ENCODE measurements at places on chromosomes 7 and 10.
A peak's percentile ranks its signal among the peaks of the same experiment; 100 is the strongest.

DNA sequence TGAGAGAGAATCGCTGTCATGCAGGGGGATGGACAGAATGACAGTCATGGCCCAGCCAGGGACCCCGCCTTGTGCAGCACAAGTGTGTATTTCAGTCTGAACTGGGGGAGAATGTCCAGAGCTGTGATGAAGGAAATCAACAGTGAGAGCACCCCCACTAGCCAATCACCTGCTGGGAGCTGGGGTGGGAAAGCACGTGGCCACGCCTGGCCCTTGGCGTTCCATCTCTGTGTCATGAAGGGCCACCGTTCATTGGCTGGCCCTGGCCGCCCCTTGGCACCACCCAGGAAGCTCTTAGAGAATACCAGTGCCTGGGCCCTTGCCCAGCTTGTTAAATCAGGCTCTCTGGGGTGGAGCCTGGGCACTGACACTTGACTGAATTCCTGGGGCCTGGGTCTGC, 22.8 kb downstream of the GRID1 start:
- DNase-seq: no peak

- DNase-seq: no peak
Observed at GRCh38 chr10:116752563-116752962, 10.2 kb upstream of the HSPA12A start.

DNA sequence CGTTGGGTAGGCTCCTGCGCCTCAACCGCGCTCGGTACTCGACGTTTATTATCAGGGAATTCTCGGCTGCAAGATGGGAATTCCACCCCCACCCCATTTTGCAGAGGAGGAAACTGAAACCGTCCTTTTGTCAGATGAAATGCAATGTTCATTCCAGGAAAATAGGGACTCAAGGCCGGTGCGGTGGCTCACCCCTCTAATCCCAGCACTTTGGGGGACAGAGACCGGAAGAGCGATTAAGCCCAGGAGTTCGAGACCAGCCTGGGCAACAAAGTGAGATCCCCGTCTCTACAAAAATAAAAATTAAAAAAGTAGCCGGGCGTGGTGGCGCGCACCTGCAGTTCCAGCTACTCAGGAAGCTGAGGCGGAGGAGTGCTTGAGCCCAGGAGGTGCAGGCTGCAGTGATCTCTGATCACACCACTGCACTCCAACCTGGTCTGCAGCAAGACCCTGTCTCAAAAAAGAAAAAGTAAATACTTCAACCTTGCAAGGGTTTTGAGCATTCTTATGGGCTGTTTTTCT, 720 bp upstream of the RFC2 start:
- DNase-seq: no peak

GRCh38 chr10:129328546-129328945, 138.5 kb upstream of the MGMT start:
- DNase-seq: no peak

GRCh38 chr7:127876393-127876792, 154.8 kb downstream of the LRRC4 start:
- DNase-seq: no peak

- peak; percentile 32 for DNase-seq
Observed at GRCh38 chr7:131110297-131111080, 217.2 kb upstream of the MKLN1 start.

DNA sequence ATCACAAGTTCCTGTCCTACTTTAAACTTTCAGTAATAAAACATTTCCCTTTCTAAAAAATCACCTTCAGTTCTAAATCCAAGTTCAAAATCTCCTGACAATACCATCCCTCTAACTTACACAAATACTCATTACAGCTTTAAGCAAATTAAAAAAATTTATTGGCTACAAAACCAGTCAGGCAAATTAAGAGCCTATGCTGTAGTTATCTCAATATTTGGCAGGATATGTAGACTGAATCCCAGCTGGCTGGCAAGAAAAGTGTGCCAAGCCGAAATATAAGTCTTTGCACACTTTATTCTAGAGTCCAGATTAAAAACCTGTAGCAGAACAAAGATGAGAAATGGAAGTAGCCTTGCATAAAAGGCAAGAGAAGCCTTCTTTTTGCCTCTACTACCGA, 9.5 kb downstream of the WAPL start:
- DNase-seq: no peak

- no peak for DNase-seq
Observed at GRCh38 chr10:79905322-79906314, 43.3 kb downstream of the SFTPD start.

GRCh38 chr7:141976524-141977245, 3.1 kb upstream of the TAS2R38 start:
- DNase-seq: no peak

- no peak for DNase-seq
Observed at GRCh38 chr10:33579996-33580395, 245.5 kb upstream of the NRP1 start.

DNA sequence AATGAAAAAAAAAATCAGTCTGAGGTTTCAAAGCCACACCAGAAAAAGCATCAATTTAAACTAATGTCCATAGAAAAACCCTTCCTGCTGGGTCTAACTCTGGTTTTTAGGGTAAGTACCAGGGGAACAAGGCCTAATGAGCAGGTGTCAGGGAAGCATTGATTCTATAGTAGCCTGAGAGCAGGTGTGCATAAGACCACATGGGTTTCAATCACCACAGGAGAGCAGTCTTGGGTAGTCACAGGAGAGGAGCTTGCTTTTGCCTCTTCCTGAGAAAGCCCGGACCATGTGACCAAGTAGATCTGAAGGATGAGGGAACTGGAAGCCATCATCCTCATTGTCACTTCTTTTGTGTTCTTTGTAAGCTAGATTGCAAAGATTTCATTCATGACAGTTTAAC, 66.3 kb upstream of the AGK start:
- no peak for DNase-seq

GRCh38 chr7:55527307-55527706, 45.0 kb downstream of the VOPP1 start:
- peak; percentile 34 for DNase-seq

DNA sequence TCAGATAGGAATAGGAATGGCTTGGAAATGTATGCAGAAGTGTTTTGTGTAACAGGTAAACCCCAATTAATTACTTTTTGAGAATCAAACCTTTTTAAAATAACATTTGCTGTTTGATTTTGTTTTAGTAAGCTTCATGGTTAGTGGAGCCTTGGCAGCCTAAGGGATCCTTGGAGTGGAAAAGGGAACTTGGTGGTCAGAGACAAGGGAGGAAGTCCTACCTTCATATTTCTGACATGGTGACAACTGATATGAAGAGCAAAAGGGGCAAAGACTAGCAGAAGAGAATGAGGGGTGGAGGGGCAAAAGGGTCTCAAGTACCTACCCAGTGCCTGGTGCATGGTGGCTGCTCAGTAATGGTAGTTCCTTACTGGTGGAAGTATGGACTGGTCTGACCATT, 32.3 kb downstream of the AHCYL2 start:
- no peak for DNase-seq

DNA sequence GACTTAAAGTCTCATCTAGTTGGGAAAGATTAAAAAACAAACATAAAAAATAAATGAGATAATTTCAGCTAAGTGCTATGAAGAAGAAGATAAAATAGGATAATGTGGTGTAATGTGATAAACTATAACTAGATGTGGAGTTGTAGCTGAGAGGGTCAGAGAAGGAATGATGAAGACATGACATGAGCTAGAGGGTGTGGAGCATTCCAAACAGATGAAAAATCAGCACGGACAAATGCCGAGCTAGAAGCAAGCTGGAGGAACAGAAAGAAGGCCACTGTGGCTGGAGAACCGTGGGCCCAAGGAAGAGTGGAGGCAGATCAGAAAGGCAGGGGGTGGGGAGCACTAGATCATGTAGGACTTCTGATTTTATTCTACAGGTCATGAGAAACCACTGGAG, 70.6 kb downstream of the CDK6 start:
- no peak for DNase-seq

- no peak for DNase-seq
Observed at GRCh38 chr7:1260244-1260635, 27.6 kb downstream of the UNCX start.

DNA sequence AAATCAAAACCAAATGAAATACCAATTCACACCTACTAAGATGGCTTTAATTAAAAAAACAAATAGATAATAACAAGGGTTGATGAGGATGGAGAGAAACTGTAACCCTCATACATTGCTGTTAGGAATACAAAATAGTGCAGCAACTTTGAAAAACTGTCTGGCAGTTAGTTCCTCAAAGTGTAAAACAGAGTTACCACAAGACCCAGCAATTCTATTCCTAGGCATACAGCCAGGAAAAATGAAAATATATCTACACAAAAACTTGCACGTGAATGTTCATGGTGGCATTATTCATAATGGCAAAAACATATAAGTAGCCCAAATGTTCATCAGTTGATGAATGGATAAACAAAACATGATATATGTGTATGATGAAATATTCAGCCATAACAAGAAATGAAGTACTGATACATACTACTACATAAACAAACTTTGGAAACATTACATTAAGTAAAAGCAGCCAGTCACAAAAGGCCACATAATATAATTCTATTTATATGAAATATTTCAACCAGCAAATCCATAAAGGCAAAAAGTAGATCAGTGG, 83.5 kb downstream of the BRAF start:
- no peak for DNase-seq

- no peak for DNase-seq
Observed at GRCh38 chr10:31962826-31963588, 34.4 kb upstream of the ARHGAP12 start.

- DNase-seq: no peak
Observed at GRCh38 chr7:13829231-13829630, 160.2 kb downstream of the ETV1 start.

DNA sequence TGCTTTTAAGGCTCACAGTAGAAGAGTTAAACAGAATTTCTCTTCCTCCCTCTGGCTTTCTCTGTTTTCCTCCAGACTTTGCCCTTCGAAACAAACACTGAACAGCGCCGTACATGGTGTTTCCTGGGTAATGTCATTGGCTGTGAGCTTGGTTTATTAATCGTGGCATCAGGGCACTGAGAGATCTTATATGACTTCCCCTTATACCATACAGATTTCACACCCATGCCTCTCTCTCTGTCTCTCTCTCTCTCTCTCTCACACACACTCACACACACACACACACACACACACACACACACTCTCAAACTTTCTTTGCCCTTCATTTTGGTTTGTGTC, 195.5 kb downstream of the CREB5 start:
- no peak for DNase-seq

GRCh38 chr10:30413996-30414576, 19.9 kb upstream of the MAP3K8 start:
- no peak for DNase-seq

- no peak for DNase-seq
Observed at GRCh38 chr10:2251631-2252030, 514.3 kb upstream of the ADARB2 start.

- no peak for DNase-seq
Observed at GRCh38 chr7:42202601-42203000, 34.4 kb downstream of the GLI3 start.

- DNase-seq: no peak
Observed at GRCh38 chr10:98456686-98457482, 10.1 kb upstream of the HPS1 start.

DNA sequence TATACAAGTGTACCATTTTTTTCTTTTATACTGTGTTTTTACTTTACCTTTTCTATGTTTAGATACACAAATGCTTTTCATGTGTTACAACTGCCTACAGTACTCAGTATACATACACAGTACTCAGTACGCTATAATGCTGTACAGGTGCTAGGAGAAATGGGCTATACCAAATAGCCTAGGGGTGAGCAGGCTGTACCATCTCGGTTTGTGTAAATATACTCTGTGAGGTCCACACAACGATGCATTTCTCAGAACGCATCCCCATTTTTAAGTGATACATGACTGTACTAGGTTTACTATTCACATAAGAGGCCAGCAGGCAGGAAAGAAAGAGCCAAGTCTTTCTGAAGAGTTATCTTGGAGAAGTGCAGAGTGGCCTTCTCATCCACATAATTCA, 426.4 kb upstream of the MTPN start:
- DNase-seq: no peak

GRCh38 chr10:71968553-71969474, 4.6 kb downstream of the CHST3 start:
- DNase-seq: no peak

DNA sequence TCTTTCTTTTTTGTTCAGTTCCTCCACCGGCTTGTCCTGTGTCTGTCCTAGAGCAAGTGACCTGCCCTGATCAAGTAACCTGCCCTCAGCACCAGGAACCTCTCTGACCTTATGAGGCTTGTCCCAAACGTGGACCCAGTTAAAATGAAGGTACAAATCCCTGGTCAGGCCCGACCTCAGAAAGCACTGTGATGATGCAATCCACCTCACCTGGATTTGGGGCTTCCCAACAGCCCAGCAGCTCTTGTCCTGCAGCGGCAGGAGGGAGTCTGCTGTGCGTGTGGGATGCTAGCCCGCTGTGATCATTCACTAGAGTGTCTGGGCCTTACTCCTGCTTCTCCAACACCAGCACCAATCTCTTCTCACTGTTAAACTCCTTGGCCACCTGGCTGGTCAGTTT, 11.2 kb downstream of the COL17A1 start:
- no peak for DNase-seq

DNA sequence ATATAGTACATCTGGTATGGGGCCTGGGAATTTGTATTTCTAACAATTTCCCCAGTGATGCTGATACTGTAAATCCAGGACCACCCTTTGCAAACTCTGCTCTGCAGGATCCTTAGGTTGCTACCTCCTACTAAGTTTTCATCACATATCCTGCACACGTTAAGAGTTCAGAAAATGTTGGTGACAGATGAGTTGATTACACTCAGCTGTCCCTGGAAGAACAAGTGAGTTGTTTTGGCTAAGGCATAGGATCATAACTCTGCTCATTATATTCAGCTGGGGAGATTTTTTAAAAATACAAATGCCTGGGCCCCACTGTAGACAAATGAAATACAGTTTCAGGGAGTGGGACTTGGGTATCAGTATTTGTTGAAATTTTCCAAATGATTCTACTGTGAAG, 274.6 kb upstream of the HABP2 start:
- DNase-seq: no peak

- peak; percentile 30 for DNase-seq
Observed at GRCh38 chr10:92880233-92880861, 32.0 kb downstream of the EXOC6 start.
